ENCODE measurements at places on chromosomes 7 and 10.

- DNase-seq: no peak
Measured at GRCh38 chr7:82669141-82669540, 225.6 kb upstream of the CACNA2D1 start.

DNA sequence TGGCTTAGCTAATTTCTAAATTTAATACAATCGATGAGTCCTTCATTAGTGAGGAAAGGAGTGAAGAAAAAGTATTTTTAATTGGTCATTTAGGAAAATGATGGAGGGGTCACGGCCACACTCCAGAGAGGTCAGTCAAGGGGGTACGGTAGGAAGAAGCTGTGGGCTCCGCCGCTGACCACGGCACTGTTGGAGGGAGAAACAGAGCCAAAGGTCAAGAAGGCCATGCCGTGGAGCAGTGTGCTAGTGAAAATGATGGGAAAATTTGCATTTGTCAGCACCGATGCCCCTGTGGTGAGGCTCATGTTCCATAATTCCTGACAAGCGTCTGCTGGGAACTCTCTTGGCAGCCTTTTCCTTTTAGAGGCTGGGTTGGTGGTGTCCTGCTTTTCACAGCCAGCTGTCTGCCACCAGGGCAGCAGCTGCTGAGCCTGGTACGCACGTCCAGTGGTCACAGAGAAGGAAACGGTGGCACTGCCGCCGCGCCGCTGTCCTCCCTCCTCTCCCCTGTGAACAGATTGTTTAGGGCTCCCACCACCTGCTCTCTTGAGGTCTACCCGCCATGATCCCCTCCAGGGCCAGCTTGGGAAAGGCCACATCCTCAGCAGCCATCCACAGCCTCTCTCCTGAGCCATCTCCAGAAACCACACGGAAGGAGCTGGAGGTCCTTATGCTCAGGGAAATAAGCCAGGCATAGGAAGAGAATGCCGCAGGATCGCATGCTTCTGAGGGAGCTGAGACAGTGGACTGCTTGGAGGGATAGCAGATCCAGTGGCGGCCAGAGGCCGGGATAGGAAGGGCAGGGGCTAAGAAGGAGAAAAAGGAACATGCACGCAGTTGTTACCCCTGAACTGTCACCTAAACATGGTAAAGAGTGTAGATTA is 263.7 kb upstream of the PPP2R2D start:
- DNase-seq: no peak

DNA sequence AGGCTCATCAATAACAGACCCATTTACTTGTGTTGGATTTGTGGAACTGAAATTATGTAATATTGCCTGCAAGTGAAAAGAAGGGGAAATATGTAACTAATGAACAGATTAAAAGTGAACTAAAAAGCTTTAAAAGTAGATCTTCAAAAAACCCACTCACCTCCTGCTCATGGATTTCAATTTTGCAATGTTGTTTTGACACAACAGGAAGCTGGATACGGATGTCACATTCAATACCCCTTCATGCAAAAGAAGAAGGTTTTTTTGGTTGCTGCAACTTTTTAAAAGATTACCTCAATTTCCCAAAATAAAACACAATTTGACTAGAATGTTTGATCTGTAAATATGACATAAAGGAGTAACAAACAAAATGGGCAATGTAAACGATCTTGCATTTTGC is 3.3 kb downstream of the MKI67 start:
- DNase-seq: no peak

GRCh38 chr10:11095374-11095801 is 77.7 kb downstream of the CELF2 start:
- DNase-seq: no peak

DNA sequence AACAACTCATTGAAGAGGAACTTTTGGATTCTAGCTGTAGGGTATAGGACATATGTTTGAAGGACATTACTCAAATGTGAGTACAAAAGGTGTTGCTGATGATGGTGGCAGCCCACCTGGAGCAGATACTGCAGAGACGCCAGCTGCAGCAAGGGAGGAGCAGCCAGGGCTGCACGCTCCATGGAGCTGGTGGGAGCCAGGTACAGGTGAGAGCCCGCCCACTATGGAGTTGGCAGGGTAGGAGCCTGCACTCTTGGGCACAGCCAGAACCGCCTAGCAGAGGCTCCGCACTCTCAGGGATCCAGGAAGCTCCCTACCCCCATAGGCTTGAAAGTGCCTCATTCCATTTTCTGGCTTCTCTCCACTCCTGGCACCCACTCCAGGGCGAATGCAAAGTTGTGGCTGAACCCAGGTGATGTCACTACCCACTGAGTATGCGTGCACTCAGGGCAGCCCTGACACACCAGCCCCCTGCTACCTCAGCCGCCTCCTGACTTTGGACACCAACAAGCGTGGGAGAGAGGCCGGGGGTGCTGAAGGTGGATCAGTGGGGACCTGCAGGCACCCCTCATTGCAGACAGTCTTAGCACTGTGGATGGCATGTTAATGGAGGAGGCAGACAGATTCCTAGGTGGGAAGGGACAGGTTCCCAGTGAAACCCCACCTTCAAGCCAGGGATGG is 761.1 kb downstream of the IPMK start:
- DNase-seq: no peak

DNA sequence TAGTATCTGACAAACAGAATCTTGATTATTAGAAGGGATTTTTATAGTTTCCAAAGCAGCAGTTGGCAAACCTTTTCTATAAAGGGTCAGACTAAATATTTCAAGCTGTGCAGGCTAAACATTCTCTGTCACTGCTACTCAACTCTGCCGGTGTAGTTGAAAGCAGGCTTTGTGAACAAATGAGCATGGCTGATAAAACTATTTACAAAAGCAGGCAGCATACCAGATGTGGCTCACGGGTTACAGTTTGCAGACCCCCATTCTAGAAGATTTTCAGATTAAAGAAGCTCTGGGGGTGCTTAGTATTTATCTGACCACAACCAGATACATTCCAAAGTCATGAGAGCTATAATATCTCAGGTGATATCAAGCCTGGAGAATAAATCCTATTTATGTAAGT is 1017.5 kb downstream of the SORCS1 start:
- no peak for DNase-seq

GRCh38 chr10:30433730-30434272 is at the start of gene MAP3K8:
TSS of gene MAP3K8 (plus strand) at chr10:30434184. CDS start at chr10:30438939, 4,755 bp downstream.
- DNase-seq: no peak

DNA sequence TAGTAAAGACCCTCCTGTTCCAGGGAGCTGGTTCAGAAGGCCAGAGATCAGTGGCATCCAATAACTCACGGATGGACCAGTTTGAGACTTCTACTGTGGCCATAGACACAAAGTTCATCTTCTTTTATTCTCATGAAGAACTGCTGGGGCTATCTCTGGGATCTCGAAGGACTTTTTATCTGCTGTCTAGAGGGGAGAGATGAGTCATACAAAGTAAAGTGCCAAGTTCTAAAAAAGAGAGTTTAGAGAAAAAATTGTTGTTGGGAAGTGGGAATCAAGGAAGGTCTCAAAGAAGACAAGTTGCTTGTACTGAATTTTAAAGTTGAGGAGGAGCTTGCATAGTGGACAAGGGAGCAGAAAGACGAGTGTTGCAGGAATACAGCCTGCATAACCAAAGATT is 8.0 kb upstream of the FAM221A start:
- DNase-seq: no peak

DNA sequence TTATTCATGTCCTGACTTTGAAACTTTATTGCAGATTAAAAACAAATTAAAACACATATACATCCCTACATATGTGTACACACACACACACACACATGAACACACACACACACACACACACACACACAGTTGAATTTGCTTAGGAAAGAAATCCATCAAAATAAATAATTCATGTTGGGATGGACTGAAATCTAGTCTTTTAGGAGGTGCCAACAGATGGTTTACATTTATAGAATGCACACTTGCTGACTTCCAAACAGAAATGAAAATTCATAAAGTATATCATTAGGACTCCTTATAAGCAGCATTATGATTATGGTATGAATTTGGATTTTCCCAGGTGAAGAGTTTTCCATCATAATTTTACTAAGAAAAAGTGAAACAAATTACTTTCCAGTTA is 270.5 kb upstream of the ETV1 start:
- DNase-seq: no peak

DNA sequence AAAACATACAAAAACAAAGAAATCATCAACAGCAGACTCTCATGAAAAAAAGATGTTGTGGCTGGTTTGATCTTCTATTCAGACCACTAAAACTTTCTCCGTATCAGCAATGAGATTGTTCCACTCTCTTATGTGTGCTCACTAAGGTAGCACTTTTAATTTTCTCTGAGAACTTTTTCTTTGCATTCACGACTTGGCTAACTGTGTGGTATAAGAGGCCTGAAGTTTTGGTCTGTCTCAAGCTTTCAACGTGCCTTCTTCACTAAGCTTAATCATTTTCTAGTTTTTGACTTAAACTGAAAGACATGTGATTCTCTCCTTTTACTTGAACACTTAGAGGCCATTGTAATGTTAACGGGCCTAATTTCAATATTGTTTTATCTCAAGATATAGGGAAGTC is 1231.6 kb downstream of the SORCS3 start:
- DNase-seq: no peak

GRCh38 chr10:104867966-104868598 is 227.0 kb downstream of the SORCS3 start:
- peak; percentile 2 for DNase-seq

GRCh38 chr10:88598055-88598454 is 11.5 kb downstream of the LIPJ start:
- DNase-seq: no peak

DNA sequence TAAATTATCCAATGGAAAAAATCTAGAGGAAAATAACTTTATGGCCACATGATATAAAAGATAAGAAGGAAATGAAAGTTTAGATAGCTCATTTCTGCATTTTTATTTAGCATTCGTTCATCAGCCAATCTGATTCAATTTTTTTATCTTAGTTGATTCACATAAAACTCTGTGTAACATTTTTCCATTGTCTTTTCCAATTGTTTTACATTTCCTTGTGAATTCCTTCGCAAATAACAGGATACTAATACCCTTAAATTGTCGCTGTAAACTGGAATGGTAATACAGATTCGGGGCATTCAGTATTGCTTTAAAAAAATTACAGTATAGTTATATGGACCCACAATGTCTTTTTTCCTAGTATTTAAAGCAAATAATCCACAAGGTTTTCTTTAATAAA is 136.4 kb downstream of the CUBN start:
- DNase-seq: no peak

DNA sequence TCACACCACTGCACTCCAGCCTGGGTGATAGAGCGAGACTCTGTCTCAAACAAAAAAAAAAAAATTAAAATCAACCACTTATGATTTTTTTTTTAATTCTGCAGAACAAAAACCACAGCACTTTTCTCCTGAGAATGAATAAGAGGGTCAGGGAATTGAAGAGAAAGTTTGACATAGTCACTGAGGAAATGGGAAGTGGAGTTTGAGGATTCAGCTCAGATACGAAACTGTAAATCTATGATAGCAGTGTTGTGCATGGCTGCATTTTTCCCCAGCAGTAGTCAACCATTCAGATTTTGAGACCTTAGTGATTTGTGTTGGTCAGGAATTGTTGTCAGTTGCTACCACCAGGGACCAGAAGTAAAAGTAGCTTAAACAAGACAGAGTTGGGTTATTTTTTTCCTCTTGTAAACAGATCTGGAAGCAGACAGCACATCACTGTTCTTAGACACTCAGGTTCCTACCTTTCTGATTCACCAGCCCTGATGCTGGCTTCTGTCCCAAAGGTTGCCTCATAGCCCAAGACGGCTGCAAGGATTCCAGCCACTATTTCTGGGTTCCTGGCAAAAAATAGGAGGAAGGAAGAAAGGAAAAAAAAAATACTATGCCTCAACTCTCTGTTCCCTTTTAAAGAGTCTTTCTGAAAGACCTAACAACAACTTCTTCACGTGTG is 20.1 kb downstream of the PILRA start:
- DNase-seq: no peak

- DNase-seq: no peak
Measured at GRCh38 chr7:87345962-87346371, 503 bp downstream of the CROT start.

- DNase-seq: peak; percentile 34
Measured at GRCh38 chr10:21285742-21286331, 239.6 kb downstream of the SKIDA1 start.

DNA sequence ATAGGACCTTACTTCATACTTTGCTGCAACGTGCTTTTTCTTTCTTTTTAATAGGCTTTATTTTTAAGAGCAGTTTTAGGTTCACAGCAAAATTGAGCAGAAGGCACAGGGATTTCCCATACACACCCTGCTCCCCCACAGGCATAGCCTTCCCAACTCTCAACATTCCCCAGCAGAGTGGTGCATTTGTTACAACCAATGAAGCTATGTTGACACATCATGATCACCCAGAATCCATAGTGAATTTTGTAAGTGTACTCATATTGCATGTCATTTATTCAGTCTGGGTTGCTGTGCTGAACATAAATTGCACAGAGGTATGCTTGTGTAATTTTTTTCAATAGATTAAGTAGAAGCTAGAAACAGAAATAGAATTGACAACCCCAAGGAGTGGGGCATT is 327.3 kb downstream of the INHBA start:
- no peak for DNase-seq

GRCh38 chr7:17320657-17321056 is 22.2 kb downstream of the AHR start:
- no peak for DNase-seq

DNA sequence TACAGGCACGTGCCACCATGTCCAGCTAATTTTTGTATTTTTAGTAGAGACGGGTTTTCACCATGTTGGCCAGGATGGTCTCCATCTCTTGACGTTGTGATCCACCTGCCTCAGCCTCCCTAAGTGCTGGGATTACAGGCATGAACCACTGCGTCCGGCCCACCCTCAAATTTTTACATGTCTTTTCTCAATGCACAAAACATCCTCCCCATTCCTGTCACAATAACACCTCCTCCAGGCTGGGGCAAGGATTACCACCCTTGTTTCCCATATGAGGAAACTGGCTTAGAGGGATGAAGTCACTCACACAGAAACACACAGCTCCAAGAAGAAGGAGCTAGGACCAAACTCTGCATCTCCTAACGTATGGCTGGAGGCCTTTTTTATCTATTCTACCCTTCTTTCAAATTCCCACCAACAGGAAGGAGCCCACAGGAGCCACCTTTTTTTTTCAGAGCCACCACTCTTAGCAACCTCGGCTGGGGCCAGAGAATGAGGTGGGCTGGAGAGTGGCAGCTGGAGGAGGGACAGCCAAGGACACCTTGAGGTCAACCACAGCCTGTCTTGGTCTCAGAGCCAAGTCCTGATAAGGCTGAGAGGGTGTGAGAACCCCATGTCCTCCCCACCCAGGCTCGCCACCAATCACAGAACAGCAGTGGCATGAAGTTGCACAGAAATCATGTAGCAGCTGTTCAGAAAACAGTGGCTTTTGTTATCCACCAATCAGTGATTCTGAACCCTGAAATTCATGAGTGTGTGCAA is 113.1 kb upstream of the PDLIM1 start:
- DNase-seq: no peak

DNA sequence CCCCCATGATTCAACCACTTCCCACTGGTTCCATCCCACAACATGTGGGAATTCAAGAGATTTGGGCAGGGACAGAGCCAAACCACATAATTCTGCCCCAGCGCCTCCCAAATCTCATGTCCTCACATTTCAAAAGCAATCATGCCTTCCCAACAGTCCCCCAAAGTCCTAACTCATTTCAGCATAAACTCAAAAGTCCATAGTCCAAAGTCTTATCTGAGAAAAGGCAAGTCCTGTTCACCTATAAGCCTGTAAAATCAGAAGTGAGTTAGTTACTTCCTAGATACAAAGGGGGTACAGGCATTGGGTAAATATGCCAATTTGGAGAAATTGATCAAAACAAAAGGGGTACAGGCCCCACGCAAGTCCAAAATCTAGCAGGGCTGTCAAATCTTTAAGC is 272.9 kb downstream of the MAGI2 start:
- DNase-seq: no peak
